ENCODE measurements at places on chromosomes 1 and 21. TPM values are rescaled to one million over a fixed set of nuclear protein-coding genes. Genes with fewer than 3 reads are reported as not detected.

FCER1A gene
- 3.5 TPM for total RNA-seq

TIE1 gene
- 58.0 TPM for total RNA-seq

DNA sequence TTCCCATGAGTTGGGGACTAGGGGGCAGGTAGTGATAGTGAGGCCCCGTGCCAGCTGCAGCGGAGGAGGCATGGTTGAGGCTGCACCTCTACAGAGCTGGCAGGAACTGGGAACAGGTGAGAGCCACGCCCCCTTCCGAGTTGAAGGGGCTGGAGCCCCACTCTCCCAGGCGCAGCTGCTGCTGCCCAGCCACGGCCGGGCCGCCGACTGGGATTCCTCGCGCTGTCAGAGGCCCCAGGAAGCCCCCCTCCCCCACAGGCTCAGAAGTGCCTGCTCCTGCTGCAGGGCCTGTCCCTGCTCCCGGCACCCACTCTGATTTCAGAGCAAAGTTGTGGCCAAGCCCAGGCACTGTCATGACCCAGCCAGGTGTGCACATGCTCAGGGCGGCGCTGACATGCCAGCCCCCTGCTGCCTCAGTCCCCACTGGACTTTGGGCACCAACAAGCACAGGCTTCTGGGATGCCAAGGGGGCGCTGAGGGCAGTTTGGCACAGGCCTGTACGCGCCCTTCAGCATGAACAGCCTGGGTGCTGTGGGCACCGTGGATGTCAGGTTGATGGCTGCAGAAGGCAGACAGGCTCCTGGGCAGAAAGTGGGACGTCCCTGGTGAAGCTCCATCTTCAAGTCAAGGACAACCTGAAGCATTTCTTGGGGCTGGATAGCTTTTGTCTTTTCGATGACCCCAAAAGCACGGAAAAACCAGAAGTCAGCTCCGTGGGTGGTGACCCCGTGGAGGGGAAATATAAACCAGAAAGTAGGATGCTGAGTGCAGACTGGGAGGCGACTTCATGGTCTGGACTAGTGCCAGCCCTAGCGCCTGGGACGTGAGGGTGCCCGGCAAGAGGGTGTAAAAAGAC lies 121.5 kb downstream of the SIM2 start:
- no peak for DNase-seq

LZIC gene
- total RNA-seq: 42.4 TPM

GRCh38 chr1:175317309-175317708 lies 124.7 kb upstream of the KIAA0040 start:
- no peak for DNase-seq

GRCh38 chr1:222588135-222588534 lies 1.6 kb downstream of the TAF1A start:
- no peak for DNase-seq

GRCh38 chr1:65289449-65289848 lies 19.9 kb upstream of the DNAJC6 start:
- DNase-seq: no peak
